Smooth muscle cell of trachea (primary cell): ENCODE measurements at places on chromosomes 6 and 20. TPM values are rescaled to one million over a fixed set of nuclear protein-coding genes. Genes with fewer than 3 reads are reported as not detected.

FOXC1 gene
- total RNA-seq: 5.4 and 7.6 TPM in 2 replicates

COL19A1 gene
- total RNA-seq: 0.33 TPM in 1 of 2 replicates, not detected in the other

ZNF391 gene
- total RNA-seq: 1.8 and 2.3 TPM in 2 replicates

PGC gene
- total RNA-seq: not detected in 2 replicates
